ENCODE measurements at places on chromosomes 11 and 22. TPM values are rescaled to one million over a fixed set of nuclear protein-coding genes. Genes with fewer than 3 reads are reported as not detected.

GRCh38 chr11:83019888-83020579 lies 51.7 kb downstream of the RAB30 start:
- H3K4me3 ChIP-seq = no peak overlapping the region
- DNase-seq = no peak
- H3K27ac ChIP-seq = no peak overlapping the region
- H3K4me1 ChIP-seq = peaks cover 17% of the 10 kb centered on the region
- H3K36me3 ChIP-seq = no peaks in the 10 kb centered on the region
- no peaks in the 10 kb centered on the region for H3K27me3 ChIP-seq

DNA sequence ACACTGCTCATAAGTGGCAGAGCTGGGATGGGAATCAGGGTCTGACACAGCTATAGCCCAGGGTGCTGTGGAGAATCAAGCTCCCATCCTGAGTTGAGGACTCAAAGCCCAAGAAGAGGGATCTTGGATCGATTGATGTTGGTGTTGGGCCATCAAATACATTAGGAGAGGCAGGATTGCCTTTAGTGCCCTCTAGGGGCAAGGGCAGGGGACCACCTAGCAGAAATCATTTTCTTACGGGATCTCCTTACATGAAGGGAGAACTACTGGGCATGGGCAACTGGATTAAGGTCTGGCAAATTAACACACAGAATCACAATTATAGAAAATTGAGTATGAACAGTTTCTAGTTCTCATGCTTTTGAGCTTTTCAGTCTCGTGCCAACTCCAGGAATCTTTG lies 24.9 kb upstream of the EMSY start:
- H3K27me3 ChIP-seq = no peaks in the 10 kb centered on the region
- H3K4me1 ChIP-seq = no peaks in the 10 kb centered on the region
- no peak overlapping the region for H3K27ac ChIP-seq
- no peak for DNase-seq

- no peak for DNase-seq
- H3K36me3 ChIP-seq = no peaks in the 10 kb centered on the region
- no peaks in the 10 kb centered on the region for H3K27me3 ChIP-seq
- peaks cover 27% of the 10 kb centered on the region for H3K4me1 ChIP-seq
These were observed 480 bp downstream of the TRIM34 start for GRCh38 chr11:5625281-5625680.

The CNGA4 gene
- total RNA-seq = not detected

DNA sequence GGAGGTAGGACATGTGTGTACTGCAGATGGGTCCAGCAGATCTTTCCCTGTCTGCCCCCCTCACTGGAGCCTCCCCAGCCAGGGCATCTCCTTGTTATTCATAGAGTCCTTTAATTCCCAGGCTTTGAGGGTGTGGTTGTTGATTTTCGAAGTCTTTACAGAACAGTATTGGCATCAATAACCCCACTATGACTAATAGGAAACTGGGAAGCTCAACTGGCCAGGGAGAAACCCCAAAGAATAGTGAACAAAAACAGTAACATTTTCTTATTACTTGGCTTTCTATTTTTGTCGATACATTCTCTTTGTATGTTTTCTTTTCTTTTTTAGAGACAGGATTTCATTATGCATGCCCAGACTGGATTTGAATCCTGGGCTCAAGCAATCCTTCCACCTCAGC lies 57.9 kb downstream of the NF2 start:
- H3K4me3 ChIP-seq = no peak overlapping the region
- peaks cover 48% of the 10 kb centered on the region for H3K36me3 ChIP-seq
- H3K27ac ChIP-seq = no peak overlapping the region
- peaks cover 25% of the 10 kb centered on the region for H3K4me1 ChIP-seq

- no peaks in the 10 kb centered on the region for H3K27me3 ChIP-seq
- DNase-seq = peak; percentile 85
- no peaks in the 10 kb centered on the region for H3K36me3 ChIP-seq
These were observed 6.8 kb downstream of the SAC3D1 start for GRCh38 chr11:65047581-65048422.

DNA sequence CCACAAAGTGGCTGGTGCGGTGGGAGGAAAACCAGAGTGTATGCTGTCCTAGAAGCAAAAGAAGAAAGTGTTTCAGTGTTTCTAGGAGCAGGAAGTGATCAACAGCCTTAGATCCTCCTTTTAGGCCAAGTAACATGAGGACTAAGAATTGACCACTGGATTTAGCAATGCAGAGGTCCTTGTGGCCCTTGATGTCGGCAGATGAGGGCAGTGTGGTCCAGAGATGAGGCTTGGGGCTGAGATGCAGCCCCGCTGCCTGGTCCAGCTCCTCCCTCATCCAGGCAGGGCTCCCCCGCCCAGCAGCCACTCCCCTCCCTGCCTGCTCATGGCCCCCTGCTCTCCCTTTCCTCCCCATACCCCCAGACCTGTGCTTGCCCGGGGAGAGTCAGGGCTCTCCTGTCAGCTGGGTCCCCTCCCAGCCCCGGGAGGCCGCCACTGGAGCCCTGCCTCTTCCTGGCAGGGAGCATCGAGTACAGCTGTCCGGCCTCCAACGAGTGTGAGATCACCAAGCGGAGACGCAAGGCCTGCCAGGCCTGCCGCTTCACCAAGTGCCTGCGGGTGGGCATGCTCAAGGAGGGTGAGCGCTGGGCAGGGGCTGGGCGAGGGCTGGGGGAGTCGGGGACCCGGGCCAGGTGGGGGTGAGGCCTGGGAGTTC lies 3.7 kb downstream of the TRMT112 start:
- H3K27ac ChIP-seq = no peak overlapping the region
- peak; percentile 82 for DNase-seq
- H3K4me1 ChIP-seq = peaks cover 18% of the 10 kb centered on the region

GRCh38 chr11:3162410-3163240 lies 2.5 kb downstream of the OSBPL5 start:
- peaks cover 32% of the 10 kb centered on the region for H3K27me3 ChIP-seq
- H3K4me3 ChIP-seq = no peak overlapping the region
- no peak overlapping the region for H3K27ac ChIP-seq
- H3K4me1 ChIP-seq = peaks cover 39% of the 10 kb centered on the region
- no peaks in the 10 kb centered on the region for H3K36me3 ChIP-seq
- DNase-seq = peak; percentile 68

The CRYAB gene
- 11.2 TPM for total RNA-seq

The SHISAL1 gene
- total RNA-seq = 0.30 TPM

DNA sequence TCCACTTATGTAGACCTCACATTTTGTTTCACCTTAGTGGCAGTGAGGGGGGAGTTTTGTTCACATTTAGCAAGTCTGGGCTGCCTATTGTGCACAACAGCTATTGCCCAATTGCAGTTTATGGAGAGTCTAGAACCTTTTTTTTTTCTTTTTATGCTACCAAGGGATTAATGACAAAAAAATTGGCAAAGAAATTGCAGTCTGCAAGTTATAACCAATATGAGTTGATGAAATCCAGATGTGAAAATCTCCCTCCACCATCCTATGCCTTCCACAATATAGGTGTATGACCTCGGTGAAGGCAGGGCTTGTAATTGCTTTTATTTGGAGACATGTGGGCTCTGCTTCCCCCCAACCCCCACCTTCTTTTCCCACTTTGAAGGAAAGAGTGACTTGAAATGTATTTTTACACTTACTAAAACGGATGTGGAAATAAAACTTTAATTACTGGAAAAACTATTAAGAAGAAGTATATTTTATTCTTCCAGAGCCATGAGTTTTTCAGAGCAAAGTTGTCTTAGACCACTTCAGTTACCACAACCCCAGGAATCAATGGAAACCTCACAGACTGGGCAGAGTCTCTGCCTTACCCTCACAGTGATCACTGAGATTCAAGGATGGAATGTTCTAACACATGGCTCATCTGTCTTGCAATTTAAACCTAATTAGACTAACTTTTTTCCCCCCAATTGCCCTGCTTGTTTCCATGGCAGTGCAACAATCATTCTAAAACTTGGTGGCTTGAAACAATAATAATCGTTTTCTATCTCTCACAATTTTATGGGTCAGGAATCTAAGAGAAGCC lies 120.8 kb upstream of the SLC5A12 start:
- H3K36me3 ChIP-seq = no peaks in the 10 kb centered on the region
- H3K4me1 ChIP-seq = no peaks in the 10 kb centered on the region
- no peak overlapping the region for H3K4me3 ChIP-seq
- H3K27ac ChIP-seq = no peak overlapping the region
- DNase-seq = no peak

GRCh38 chr22:20205464-20205963 lies 54.7 kb upstream of the CCDC188 start:
- H3K4me1 ChIP-seq = peaks cover 83% of the 10 kb centered on the region
- H3K36me3 ChIP-seq = no peaks in the 10 kb centered on the region
- no peak overlapping the region for H3K4me3 ChIP-seq
- DNase-seq = no peak
- no peaks in the 10 kb centered on the region for H3K27me3 ChIP-seq
- H3K27ac ChIP-seq = peak overlapping the region; percentile 86

- no peak overlapping the region for H3K27ac ChIP-seq
- H3K36me3 ChIP-seq = no peaks in the 10 kb centered on the region
- H3K4me3 ChIP-seq = no peak overlapping the region
- H3K27me3 ChIP-seq = no peaks in the 10 kb centered on the region
- no peaks in the 10 kb centered on the region for H3K4me1 ChIP-seq
These were observed 16.6 kb upstream of the NAV2 start for GRCh38 chr11:19696073-19696472.

The KCNC1 gene
- not detected for total RNA-seq

DNA sequence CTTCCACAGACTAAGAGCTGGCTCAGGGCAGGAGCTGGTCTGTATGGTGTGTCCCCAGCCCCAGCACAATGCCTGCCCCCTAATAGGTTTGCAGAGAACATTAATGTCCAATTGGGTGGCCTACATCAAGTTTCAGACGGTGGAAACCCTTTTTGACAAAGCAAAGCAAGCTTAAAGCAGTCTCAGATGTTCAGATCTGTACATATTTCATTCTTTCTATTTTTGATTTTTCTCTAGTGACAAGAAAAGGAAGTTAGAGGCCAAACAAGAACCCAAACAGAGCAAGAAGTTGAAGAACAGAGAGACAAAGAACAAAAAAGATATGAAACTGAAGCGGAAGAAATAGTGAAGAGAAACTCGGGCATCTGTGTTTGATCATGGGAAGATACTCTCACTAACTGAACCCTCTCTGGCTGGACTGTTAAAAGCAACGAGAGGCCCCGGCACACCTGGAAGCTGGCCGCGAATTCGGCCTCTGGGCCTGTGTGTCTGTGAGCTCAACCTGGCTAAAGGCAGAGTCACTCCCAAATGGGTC lies 40.5 kb downstream of the NAT10 start:
- no peaks in the 10 kb centered on the region for H3K4me1 ChIP-seq
- peaks cover 81% of the 10 kb centered on the region for H3K36me3 ChIP-seq
- no peak for DNase-seq
- H3K27ac ChIP-seq = peak overlapping the region; percentile 32
- no peak overlapping the region for H3K4me3 ChIP-seq

GRCh38 chr11:120929090-120929489 lies 94.8 kb upstream of the TBCEL start:
- H3K36me3 ChIP-seq = no peaks in the 10 kb centered on the region
- H3K27me3 ChIP-seq = no peaks in the 10 kb centered on the region

The PRR5L gene
- total RNA-seq = 272 TPM

GRCh38 chr11:110230377-110230776 lies 66.0 kb downstream of the RDX start:
- H3K27me3 ChIP-seq = no peaks in the 10 kb centered on the region
- H3K36me3 ChIP-seq = peaks cover 3% of the 10 kb centered on the region
- DNase-seq = no peak
- no peak overlapping the region for H3K4me3 ChIP-seq
- peaks cover 7% of the 10 kb centered on the region for H3K4me1 ChIP-seq

The UBTFL1 gene
- not detected for total RNA-seq

DNA sequence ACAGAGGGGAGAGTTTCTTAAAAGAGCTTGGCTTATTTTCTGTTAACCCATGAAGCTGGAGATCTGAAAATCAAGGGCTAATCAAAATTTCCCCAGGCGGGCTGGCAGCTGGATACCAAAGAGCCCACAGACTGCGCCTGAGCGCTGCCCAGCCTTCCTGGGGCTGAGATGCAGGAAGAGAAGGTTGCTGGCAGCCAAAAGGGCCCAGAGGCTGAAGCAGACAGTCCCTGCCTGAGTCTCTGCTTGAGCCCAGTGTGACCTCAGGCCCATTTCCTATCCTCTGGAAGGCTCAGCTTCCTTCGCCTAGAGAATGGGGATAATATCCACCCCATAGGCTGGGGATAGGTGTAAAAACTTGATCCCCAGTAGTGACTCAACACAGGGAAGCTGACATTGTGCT lies 49.1 kb downstream of the ARRB1 start:
- no peak for DNase-seq
- peak overlapping the region; percentile 51 for H3K27ac ChIP-seq
- no peaks in the 10 kb centered on the region for H3K36me3 ChIP-seq
- no peaks in the 10 kb centered on the region for H3K27me3 ChIP-seq

DNA sequence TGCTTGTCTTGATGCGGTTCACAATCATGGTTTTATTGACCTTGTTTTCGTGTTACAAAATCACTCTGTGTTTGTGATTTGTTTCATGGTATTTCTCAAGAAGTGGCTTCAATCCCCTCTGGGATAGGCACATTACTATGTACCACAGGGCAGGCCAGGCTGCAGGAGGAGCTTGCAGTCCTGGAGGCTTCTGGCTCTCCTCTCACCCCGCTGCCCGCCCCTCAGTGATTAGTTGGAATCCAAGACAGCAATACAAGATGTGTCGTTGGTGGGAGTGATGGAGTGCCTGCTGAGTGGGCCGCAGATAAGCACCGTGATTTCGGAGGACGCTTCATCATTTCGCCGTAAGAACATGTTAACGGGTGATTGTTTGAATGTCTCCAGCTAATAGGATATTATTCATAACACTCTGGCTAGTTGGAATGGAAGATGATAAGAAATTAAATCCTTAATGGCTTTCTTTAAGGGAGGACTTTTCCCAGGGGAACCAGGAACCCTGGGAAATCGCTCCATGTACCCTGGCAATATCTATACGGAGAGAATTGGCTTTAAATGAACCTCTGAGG lies 384.4 kb downstream of the MIAT start:
- no peak overlapping the region for H3K27ac ChIP-seq
- DNase-seq = no peak
- H3K4me3 ChIP-seq = no peak overlapping the region
- no peaks in the 10 kb centered on the region for H3K4me1 ChIP-seq
- H3K27me3 ChIP-seq = peaks cover 35% of the 10 kb centered on the region

GRCh38 chr11:47478651-47479329 lies 29.9 kb upstream of the RAPSN start:
- H3K27ac ChIP-seq = no peak overlapping the region
- no peak for DNase-seq
- H3K4me1 ChIP-seq = no peaks in the 10 kb centered on the region
- H3K4me3 ChIP-seq = no peak overlapping the region

Data from spleen (tissue), 13 donors.